Stimulated activated CD8-positive, alpha-beta memory T cell treated with anti-CD3 and anti-CD28 coated beads, Interleukin-4, amount 100 ng/mL, for 24 hours (primary cell): ENCODE measurements at places on chromosomes 11 and 22.

DNA sequence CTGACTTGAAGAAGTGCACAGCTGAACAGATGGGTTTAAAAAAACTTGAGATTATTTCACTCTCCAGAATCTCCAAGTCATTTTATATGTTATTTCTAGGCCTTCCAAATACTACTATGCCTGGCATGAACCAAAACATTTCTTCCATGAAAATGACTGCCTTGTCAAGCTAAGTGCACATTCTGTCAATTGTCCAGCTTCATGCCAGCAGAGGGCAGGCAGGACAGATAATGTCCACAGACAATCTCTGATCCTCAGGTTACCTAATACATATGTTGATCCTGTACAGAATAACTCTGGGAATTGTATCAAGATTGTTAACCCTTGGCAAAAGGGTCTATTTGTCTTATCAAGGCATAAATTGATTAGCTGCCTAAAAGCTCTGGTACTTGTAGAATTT lies 229.5 kb downstream of the AASDHPPT start:
- no peak for DNase-seq

DNA sequence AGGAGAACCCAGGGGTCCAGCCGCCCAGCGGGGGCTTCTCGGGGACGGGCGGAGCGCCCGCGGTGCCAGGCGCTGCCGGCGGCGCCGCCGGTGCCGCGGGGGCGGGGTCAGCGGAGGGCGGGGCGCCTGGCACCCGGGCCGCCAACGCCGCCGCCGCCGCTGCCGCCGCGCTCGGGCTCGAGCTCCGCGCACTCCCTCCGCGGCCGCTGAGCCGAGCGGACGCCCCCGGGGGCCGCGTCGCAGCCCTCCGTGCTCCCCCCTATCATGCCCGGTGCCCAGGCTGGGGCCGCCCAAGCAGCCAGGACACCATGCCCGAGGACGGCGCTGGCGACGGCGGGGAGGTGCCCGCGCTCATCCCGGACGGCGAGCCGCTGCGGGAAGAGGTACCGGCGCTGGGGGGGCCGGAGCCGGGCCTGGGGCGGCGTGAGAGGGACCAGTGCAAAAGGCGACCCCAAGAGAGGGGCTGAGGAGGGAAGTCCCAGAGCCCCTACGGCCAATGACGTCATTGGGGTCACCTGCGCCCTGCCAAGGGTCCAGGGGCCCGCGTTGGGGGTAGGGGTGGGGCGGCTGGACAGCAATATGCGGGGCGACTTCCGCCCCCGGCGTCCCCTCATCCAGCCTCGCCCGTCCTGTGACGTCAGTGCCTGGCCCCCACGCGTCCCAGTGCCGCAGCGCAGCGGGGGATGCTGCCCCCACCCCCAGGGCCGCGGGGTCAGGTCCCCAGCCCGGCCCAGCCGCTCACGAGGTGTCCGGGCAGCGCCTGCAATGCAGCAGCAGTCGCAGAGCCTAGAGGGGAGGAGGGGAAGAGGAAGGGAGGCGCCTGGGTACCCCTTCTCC lies at the start of gene TMEM151A:
TMEM151A (plus strand) TSS at position 189 of the 837 bp plus-strand sequence; CDS start at position 309, 120 bp downstream.
- DNase-seq, result no peak

DNA sequence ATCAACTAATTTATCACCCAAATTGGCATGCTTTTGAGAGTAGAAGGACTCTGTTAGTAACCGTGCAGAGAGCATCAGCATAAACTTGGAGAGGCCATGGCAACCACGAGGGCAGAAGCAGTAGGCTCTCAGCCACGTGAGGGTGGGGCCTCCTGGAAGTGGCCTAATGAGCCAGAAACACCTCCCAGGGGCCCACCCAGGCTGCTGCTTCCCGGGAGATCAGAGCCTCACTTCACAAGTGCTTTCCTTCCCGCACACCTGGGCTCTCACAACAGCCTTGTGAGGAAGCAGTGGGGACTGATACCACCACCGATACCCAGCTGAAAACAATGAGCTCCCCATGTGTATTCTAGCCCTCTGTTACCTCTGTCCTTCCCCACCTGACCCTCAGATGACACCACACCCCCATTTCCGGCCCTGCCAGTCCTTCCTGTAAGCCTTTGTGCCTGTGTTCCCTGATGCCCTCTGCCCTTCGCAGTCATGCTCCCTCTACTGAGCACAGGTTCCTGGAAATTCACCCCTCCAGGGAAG lies 17.0 kb downstream of the TRIM29 start:
- DNase-seq, result no peak

GRCh38 chr11:3826721-3827120 lies 14.0 kb downstream of the RHOG start:
- DNase-seq, result no peak

DNA sequence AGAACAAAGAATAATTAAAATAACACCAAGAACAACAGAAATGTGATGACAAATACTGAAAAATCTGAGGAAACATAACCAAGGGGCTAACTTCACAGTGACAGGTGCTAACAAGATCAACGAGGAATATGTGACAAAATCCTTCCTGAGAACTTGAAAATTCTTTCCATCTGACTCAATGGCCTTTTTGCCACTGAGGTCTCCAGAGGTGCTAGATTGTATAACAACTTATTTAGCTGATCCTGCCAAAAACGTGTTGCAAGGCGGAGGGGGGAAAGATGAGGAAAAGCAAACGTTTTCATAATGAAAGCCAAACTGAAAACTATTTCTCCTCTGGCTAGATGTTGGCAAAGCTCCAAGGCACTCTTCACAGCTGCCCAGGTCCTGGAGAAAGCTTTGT lies 364.5 kb downstream of the NTM start:
- no peak for DNase-seq

GRCh38 chr22:30781271-30781875 lies 86.7 kb downstream of the OSBP2 start:
- DNase-seq, result no peak

- DNase-seq, result no peak
These were observed 187.8 kb downstream of the CHST1 start for GRCh38 chr11:45477588-45477987.

GRCh38 chr11:21944577-21944976 lies 248.3 kb upstream of the ANO5 start:
- no peak for DNase-seq

GRCh38 chr11:108718466-108718865 lies 53.6 kb downstream of the DDX10 start:
- DNase-seq, result no peak

- DNase-seq, result no peak
These were observed 51.6 kb downstream of the NTM start for GRCh38 chr11:131422029-131422428.

GRCh38 chr11:72774499-72774898 lies 19.3 kb downstream of the STARD10 start:
- DNase-seq, result no peak

- no peak for DNase-seq
These were observed 14.3 kb downstream of the DGCR8 start for GRCh38 chr22:20094197-20094807.

DNA sequence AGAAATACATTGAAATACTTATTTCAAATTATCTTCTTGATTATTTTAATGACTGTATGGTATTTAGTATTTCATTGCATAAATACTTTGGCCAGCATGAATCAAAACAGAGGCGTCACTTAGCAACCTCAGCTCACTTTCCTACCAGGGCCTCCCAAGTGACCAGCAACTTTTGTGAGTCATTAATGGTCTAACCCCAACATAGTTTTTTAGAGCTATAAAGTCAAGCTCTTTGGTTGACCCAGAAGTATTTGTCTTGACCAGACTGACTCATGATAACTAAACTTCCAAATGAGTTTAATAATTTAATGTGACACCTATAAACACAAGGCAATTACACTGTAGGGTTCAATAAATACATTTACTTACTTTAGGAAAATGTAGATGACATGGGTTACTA lies 27.9 kb upstream of the RBMXL2 start:
- DNase-seq, result no peak

DNA sequence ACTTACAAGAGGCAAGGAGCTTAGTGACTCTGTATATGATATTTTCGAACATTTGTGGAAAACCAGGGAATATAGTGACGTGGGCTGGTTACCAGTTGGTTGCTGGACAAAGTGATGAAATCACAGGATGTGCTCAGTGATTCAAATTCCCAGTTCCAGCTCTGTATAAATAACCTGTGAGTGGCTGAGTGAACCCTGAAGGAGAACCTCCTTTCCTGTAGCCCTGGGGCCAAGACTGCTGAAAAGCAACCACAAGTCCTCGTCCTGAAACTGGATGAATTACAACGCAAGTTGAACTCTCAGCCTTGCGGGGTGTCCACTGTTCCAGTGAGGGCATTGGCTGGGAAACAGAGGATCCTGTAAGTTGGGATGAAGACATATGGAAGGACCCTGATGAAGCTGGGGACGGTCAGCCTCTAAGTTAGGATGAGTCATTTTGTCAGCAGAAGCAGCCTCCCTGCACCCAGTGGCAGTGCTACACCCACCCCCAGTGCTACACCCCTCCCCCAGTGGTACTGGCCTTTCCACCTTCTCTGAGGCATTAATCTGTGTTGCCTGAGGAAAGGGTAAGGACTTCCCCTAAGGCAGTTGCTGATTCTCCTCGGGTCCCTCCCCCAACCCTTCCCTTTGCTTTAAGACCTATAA lies 22.0 kb upstream of the CD81 start:
- no peak for DNase-seq

GRCh38 chr11:69700278-69701140 lies 3.3 kb downstream of the FGF19 start:
- DNase-seq, result no peak

- DNase-seq, result no peak
These were observed 20.9 kb downstream of the DKK3 start for GRCh38 chr11:11987503-11988022.

DNA sequence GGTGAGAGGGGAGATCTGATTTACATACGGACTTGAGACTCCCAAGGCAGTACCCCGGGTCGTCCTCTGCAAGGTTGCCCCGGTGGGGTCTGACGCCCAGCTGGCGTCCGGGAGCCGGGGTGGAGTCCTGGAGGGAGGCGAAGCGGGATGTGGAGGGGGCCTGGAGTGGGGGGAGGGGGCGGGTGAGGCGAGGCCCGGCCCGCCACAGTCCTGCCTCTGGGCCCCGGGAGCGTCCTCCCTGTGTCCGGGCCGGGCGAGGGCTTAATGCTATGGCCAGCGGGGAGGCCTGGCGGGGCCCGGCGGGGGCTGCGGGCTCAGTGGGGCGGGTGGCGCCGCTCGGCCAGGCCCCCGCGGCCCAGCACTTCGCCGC lies 2.4 kb upstream of the MYBPC3 start:
- DNase-seq, result no peak

- no peak for DNase-seq
These were observed 38.0 kb upstream of the CSNK1E start for GRCh38 chr22:38355275-38355674.

DNA sequence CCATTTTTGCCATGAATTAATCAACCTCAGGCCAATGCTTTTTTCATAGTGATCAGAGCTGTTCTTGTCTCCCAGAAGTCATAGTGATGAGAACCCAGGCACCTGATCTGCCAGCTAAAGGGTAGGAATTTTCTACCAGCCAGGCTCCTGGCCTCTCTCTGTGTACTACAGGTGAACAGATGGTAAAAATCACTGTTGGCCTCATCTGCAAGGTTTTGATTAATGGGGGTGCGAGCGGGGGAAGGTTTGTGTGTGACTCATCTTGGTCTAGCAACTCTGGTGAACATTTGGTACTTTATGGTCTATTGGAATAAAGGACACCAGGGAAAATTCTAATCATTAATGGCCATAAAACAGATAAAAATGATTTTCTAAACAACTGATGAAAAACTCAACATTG lies 14.4 kb upstream of the APOL4 start:
- DNase-seq, result no peak

- no peak for DNase-seq
These were observed 139.2 kb downstream of the CRYBB2 start for GRCh38 chr22:25358421-25359170.

- no peak for DNase-seq
These were observed 40.5 kb downstream of the DKK3 start for GRCh38 chr11:11967669-11968510.

DNA sequence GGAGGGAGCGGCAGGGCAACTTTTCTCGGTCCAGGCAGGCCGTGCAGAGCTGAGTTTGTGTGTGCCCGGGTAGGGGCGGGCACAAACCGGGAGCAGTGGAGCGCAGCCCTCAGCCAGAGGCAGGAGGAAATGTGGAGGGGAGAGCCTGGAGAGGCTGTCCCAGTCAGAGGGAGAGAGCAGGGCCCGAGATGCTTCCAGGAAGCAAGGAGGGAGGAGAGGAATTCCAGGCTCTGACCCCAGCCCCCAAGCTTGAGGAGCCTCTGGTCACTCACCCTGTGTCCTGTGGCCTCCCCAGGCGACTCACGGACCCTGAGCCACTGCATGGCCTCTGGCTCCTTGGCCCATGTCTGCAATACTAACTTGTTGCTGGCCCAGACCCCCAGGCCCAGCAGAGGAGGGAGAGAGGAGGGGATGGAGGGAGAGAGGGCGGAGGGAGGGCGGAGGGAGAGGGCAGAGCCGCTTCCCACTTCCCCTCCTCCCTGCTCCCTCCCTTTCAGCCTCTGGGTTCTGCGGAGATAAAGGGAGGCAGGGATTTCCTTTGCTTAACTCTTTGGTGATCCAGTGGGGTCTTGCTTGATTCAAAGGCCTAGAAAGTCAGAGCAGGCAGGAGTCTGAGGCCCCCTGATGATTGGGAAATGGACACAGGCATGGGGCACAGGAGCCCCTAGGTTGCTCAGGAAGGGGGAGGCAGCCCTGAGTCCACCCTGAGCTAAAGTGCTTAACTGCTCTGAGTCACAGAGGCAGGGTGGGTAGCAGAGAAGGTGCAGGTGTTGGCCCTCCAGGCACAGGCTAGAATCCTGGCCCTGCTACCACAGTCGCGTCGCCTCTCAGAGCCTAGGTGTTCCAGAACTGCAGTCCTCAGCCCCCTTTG lies at the start of gene C1QTNF6:
C1QTNF6 (minus strand) TSS at position 357 of the 871 bp plus-strand sequence; CDS start at position 323, 34 bp downstream.
- DNase-seq, result no peak

GRCh38 chr22:25362883-25363240 lies 143.4 kb downstream of the CRYBB2 start:
- DNase-seq, result no peak

DNA sequence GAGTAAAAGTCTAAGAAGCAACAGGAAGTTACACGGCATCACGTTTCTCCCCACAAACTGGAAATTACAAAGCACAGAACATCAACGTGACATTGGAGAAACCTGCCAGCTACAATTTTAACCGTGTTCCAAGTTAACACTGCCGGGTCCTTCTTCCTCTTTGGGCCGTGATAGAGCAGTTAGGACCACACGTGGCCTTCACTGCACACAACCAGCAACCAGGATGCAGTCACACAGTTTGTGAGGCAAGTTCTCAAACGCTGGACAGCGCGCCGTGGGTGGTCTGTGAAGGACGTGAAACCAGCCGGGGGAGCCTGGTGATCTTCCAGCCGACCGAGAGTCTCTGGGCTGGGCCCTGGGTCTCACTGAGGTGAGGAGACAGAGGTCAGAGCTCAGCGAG lies 14.6 kb downstream of the C11orf21 start:
- DNase-seq, result no peak
